ENCODE measurements at places on chromosomes 12 and 14.

DNA sequence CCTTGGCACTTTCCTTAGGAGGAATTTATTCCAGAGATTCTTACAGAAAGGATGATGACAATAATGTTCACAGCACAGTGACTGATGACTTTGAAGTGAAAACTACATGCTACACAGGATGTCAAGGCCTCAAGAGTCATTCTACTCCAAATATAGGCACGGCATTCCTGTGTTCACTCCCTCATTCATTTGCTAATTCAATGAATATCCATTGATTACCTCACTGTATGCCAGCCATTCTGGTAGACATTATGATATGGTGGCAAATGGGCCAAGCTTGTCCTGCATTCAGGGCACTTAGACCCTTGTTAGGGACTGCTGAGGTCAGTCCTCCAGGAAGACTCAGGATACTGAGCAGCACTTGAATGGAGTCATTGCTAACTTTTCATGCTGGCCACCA is 48.0 kb downstream of the FOXN4 start:
- no peak for DNase-seq

GRCh38 chr12:76545486-76545885 is 14.1 kb downstream of the OSBPL8 start:
- no peak for DNase-seq

DNA sequence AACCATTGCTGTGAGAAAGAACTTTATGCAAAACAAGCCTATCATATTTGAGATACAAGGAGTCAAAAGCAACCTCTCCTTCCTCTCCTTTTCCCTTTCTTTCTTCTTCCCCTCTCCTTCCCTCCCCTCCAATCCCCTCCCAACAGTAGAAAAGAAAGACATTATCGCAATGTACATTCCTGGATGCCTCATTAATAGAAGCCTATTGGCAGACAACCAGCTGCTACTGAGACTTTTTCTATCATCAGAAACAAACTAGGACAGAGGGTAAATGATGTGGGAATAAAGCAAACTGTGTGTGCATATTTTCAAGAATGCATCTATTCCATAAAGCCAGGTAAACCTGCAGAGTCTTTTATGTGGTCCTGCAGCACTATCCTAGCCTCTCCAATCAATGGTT is 237.2 kb downstream of the ITPR2 start:
- DNase-seq: no peak

GRCh38 chr12:122028905-122029560 is 7.3 kb downstream of the BCL7A start:
- DNase-seq: no peak

DNA sequence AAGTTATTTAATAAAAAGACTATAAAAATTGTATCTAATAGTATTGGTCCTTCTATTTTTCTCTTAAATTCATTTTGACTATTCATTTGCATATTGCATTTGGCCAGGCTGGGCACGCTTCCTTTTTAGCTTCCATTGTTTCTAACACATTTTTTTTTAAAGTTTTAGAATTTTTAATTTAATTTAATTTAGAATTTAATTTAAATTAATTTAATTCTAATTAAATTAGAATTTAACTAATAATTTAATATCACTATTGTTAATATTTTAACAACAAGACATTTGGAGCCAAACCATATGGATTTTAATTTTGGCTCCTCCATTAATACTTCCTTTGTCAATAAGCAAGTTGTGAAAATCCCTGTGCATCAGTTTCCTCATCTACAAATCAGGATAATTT is 856.9 kb upstream of the SEL1L start:
- no peak for DNase-seq

GRCh38 chr12:55927588-55928502 is at the start of gene PYM1:
TSS of gene PYM1 (minus strand) at chr12:55927894. CDS start at chr12:55927761, 133 bp downstream.
- peak; percentile 47 for DNase-seq

GRCh38 chr14:65850429-65851135 is 438.1 kb downstream of the FUT8 start:
- no peak for DNase-seq

DNA sequence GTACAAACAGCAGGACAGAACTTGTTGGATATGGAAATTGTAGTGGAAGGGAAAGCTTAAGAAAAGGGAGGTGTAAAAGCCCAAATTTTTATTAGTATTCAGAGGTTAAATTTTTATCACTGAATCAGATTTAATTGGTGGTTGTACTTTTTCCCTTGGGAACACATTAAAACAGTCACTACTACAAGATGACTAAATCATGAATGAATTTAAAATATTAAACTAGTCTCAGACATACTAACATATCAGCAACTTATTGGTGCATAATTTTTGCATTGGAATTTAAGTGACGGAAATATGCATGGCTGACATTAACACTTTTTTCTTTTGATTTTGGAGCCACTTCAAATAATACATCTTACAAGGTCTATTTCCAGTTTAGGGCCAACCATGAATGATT is 27.6 kb downstream of the SAMD4A start:
- DNase-seq: no peak

GRCh38 chr14:68243450-68244010 is 424.0 kb downstream of the RAD51B start:
- peak; percentile 16 for DNase-seq

DNA sequence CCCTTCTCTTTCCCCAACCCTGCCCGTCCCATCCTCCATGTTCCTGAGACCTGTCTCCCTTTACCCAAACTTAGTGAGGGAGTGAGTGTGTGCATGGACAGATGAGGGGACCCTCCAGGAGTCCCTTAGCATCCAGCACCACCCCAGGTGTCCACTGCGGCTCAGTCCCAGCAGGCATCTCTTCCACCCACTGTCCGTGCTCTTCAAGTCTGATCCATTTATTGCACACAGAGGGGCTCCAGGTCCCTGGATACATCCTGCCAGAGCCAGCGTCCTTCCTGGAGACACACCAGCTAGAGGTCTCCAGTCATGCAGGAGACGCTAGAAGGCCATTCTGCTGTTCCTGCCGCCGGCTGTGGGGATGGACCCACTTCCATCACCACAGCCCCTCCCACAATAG is 239.2 kb downstream of the ADGRD1 start:
- DNase-seq: no peak

DNA sequence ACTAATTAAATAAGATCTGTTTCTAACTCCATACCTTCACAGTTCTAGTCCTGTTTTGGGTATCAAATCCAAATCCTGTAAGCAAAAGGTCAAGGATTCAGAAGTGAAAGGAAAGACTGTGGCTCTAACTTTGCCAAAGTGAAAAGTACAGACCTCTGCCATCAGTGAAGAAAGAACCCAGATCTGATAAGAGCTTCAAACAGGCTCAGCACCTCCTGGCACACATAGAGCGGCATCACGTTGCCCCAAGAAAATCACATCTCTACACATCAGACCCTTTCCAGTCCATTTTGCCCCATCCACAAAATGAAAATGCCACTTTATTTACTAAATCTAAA is 23.2 kb downstream of the CLIP1 start:
- DNase-seq: no peak

DNA sequence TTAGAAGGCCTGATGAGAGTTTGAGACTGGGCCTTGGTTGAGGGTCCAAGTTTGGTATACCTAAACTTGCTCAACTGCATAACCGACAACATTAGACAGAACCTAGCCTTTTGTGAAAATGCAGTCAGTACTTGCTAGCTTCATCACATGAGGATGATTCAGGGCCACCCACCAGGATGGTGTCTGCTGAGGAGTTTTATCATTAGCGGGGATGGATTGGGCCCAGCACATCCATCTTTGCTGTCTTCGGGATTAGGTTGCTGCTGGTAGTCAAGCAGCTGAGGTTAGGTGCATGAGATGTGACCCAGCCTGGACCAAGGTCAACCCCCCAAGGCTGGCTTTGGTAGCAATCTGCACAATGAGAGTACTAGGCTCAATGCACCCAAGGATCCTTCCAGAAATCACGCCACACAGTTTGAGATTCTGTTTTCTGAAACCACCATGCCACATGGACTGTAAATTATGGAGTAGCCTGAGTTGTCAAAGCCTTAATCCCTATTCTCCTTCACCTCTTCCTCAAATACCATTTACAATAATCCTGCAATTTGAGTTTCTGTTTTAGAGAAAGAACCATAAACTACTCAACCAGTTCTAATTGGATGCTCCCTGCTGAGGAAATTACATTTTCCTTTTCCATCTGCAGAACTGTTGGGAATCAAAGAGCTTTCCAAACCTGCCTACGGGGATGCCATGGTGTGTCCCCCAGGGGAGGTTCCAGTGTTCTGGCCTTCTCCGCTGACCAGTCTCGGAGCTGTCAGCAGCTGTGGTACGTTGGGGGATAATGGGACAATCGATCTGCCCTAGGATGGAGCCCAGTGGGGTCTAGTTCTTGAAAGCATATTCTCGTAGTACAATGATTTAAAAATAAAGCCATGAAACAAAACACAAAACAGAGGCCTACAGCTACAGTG is 61.7 kb downstream of the DGLUCY start:
- no peak for DNase-seq

DNA sequence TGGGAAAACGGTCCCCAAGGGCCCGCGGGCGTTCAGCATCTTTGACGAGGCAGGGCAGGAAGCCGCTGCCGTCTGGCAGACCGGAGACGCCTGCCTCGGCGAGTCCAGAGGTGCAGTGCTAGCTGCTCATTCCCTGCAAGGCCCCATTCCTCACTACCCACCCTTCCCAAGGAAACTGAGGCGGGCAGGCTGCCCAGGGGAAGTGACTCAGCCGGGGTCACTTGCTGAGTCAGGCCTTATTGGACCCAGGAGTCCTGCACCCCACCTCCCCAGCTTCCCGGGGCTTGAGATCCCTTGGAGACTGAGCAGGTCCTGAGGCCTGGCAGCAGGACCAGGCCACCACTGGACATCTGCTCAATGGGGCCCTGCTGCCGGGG is 3.7 kb downstream of the SH2B3 start:
- DNase-seq: no peak

GRCh38 chr14:30339311-30339901 is 219.6 kb upstream of the G2E3 start:
- no peak for DNase-seq

- no peak for DNase-seq
Observed at GRCh38 chr12:53225635-53226424, 6.2 kb downstream of the RARG start.

- DNase-seq: no peak
Observed at GRCh38 chr14:61488417-61489401, 167.3 kb downstream of the PRKCH start.

DNA sequence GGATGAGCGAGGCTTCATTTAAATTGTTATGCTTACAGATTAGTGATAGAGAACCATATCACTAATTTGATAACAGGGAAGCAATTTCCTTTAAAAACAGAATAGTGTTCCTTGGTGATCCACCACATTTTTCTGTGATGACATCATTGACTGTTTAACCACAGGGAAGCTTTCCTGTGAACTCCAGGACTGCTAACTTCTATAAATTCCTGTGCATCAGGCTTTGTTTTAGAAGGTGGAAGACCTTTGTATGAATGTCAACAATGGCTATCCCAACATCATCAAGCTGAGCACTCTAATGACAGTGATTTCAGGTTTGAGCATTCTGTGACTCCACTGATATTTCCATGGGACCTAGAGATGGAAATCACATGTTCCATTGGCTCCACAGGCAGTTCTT is 177.1 kb downstream of the RMST start:
- DNase-seq: no peak

- DNase-seq: no peak
Observed at GRCh38 chr12:3483089-3483488, 7.9 kb upstream of the PRMT8 start.

- DNase-seq: no peak
Observed at GRCh38 chr14:104253223-104253822, 114.9 kb downstream of the KIF26A start.

- DNase-seq: no peak
Observed at GRCh38 chr14:81033698-81034240, 78.3 kb downstream of the TSHR start.

DNA sequence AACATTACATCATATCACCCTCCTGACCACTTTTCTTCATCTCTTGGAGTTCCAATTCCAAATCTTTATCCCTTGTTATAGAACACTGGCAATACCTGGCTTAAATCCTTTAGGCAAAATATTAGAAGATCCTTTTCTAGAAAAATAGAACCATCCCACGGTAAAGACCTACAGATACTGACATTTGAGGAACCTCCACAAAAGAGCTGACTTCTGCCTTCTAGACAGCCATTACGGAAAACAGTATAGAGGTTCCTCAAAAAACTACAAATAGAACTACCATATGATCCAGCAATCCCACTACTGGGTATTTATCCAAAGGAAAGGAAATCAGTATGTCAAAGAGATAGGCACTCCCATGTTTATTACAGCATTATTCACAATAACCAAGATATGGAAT is 241.7 kb upstream of the AMIGO2 start:
- DNase-seq: no peak

GRCh38 chr12:88451205-88451604 is 129.1 kb downstream of the KITLG start:
- DNase-seq: no peak

DNA sequence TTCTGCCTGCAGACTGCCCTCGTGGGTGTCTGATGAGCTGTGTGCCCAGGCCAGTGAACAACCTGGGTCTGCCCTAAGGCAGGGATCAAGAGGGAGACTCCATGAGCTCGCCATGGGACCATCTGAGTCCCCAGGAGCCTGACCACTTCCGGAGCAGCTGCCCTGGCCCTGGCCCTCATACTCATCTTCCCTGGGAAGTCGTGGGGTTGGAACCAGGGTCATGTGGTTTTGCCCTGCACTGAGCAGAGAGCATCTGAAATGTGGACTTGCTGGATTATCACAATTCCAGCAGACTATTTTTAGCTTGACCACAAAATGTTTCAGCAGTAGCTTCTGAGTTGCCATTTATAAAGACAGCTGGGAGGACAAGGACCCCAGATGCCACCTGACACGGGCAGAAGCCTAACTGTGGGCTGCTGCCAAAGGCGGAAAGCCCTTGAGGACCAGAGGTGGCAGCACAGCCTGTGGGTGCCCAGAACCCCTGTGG is 6.7 kb downstream of the BTBD6 start:
- no peak for DNase-seq

Measured in NCI-H748 treated with DMSO at 0.1 percent for 48 hours (cell line).